Eye (tissue), 1 donor: ENCODE measurements at places on chromosomes 6 and 20.

GRCh38 chr6:161095916-161096315 lies 104.3 kb downstream of the MAP3K4 start:
- DNase-seq = no peak

- peak; percentile 17 for DNase-seq
These were observed 110.3 kb downstream of the CARMIL1 start for GRCh38 chr6:25389471-25389870.

- peak; percentile 39 for DNase-seq
These were observed 5.8 kb upstream of the PLTP start for GRCh38 chr20:45917790-45918141.

- DNase-seq = no peak
These were observed 563 bp downstream of the MGME1 start for GRCh38 chr20:17969278-17969883.

- DNase-seq = peak; percentile 78
These were observed 55.4 kb downstream of the RIPOR3 start for GRCh38 chr20:50635676-50636600.

DNA sequence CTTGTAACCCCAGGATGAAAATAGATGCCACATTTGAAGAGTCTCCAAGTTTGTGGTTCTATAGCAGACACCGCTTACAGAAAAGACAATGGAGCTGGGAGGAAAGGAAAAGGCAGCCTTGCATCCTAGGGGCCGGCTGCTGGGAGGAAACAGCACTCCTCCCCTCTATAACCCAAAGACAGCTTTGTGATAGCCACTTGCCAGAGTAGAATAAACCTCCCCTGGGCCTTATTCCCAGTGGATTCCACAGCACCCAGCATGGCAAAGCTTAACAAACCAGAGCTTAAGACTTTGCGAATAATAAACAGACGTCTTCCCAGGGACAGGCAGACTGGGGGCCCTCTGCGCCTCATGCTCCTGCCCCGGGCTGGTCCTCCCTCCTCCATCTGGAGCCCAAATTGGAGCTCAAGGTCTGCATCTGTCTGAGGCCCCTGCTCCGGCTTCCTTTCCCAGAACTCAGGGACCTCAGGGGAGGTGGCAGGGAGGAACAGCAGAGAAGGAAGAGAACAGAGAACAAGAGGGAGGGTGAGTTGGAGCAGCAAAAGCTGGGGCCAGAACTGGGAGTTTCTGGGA lies 8.8 kb upstream of the TAF8 start:
- DNase-seq = no peak

DNA sequence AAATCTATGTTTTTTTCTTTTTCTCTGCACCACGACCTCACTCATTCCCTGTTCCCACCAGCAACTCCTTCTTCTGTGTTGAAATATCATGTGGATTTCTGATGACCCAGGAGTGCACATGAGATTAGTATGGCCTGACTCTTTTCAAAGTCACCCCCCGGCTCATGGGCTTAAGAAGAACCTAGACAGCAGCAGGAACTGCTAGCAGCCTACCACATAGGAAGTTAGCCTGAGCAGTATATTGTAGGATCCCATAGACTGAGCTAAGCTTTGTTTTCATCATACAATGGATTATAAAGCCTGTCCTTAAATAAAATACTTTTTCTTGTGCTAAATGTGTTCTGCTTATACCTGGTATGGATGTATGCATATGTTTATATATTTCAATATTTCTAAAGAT lies 6.7 kb downstream of the KLHL32 start:
- no peak for DNase-seq

- DNase-seq = no peak
These were observed 4.4 kb upstream of the VIP start for GRCh38 chr6:152746172-152746553.

DNA sequence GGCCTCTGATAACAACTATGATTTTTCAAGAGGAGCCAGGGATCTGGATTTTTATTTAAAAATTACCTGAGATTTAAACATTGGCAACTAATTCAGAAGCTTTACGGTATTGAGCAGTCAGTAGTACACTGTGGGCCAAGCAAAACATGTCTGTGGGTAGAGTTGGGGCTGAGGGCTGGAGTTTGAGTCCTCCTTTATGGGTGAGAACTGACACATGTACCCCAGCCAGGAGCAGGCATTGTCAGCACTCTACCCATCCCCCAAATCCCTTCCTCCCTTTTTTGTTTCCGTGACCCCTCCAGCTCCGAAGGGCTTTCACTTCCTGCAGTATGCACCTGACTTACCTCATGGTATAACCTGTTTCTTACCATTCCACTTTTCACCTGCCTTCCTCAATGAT lies 131.4 kb downstream of the SNX5 start:
- DNase-seq = no peak

- no peak for DNase-seq
These were observed 193.5 kb downstream of the LRFN2 start for GRCh38 chr6:40393641-40394040.

- DNase-seq = no peak
These were observed 487.5 kb downstream of the EPM2A start for GRCh38 chr6:145247692-145248419.

- no peak for DNase-seq
These were observed 899.9 kb downstream of the C6orf118 start for GRCh38 chr6:164409309-164410009.

GRCh38 chr6:77466055-77466450 lies 2.8 kb upstream of the HTR1B start:
- DNase-seq = peak; percentile 93

DNA sequence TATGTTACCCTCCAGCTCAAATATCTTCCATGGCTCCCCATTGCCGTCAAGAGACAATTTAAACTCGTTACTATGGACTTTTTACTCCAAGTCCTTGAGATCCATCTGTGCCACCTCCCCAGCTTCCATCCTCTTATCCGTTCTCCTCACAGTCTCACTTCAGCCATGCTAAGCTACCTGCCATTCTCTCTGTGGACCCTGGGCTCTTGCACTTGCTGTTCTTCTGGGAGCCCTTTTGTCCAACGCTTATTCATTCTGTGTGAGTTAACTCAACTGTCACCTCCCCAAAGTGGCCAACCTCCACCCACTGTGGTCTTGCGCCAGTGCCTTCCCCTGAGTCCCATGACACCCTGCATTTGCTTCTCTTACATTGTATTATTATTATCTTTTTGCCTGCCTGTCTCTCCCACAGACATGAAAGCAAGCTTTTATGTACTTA lies 132.4 kb downstream of the BCAS1 start:
- DNase-seq = no peak

GRCh38 chr6:154071711-154072110 lies 32.7 kb downstream of the OPRM1 start:
- DNase-seq = no peak

DNA sequence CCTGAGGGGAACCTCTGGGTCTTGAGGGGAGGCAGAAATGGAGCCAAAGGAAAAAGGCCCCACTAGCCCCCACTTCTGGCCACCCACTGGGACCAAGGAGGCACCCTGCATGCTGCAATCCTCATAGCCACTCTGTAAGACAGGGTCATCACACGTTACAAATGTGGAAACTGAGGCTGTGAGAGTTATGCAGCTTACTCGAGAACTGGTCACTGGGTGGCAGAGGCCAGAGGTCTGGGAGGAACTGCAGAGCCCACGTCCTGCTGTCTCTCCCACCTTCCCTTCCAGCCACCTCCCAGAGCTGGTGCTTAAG lies 18.1 kb downstream of the LEMD2 start:
- no peak for DNase-seq
